ENCODE measurements at places on chromosomes 16 and 17.

DNA sequence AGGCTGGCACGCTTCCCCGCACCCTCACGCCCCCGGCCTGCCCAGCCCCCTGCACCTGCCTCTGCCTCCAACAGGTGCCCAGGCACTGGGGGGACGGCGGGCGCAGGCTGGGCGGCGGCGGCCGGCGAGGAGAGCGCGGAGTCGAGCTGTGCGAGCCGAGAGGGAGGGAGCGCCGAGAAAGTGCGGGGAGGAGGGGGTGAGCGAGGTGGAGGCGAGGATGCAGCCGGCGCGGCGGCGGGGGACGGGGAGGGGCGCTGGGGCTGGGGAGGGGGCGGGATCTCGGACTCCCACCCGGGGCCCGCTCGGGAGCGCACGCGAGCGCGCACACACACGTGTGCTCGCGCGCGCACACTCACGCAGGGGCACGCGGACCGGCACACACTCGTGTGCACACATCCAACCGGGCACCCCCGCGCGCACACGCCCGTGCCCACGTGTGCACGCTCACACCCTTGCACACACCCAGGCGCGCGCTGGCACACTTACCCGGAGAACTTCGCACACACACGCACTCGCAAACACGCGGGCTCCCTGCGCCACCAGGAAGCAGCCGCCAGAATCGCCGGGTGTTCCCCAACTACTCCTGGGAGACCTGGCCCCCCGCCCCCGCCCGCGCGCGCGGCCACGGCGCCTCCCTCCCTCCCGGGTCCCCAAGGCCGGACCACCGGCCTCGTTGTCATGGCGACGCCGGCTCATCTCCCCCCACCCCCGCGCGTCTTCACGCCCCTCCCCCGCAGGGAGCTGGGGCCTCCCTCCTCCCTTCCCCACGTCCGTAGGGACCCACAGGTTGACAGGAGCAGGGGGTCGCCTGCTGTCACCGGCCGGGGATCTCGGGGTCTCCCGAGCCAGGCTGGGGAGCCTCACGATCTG lies at the start of gene DOC2A:
Gene DOC2A, minus strand, starts transcription at position 184 of the 870 bp plus-strand sequence. CDS start 805 bp downstream, outside the sequence.
- no peak for DNase-seq

- DNase-seq: no peak
Measured at GRCh38 chr16:19289811-19290485, 4.4 kb downstream of the CLEC19A start.

GRCh38 chr16:79757968-79758367 lies 157.4 kb upstream of the MAF start:
- no peak for DNase-seq

DNA sequence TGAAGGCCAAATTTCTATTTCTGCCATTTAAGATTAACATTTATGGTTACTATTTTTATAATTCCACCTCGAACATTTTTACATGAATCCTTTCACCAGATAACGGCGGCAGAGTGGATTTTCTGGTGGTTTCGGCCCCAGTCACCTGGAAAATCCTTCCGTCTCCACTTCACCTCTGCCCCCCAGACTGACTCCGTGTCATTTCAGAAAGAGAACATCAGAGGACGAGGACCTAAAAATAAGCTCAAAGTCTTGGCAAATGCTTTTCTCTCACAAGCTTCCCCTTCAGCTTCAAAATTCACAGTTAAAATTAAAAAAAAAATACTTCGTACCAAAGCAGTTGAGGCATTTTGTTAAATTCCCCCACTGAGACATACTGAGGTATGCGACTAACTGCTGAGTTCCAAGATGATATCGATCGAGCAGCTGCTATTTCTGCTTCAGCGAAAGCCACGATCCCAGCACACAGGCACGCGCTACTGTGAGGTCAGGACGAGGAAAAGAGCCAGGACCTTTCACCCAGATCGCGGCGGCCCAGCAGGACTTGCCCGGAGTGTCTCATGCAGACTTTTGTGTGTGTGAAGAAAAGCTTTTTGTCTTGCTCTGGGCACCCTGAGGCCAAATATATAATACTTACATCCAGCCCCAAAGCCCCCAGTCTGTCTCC lies 36.8 kb downstream of the ASPA start:
- no peak for DNase-seq

GRCh38 chr16:1526608-1527555 lies 6.6 kb upstream of the TMEM204 start:
- DNase-seq: peak; percentile 21

- DNase-seq: no peak
Measured at GRCh38 chr17:6487251-6488007, 43.2 kb downstream of the PIMREG start.

- DNase-seq: no peak
Measured at GRCh38 chr16:83717308-83717707, 90.5 kb upstream of the HSBP1 start.

- DNase-seq: no peak
Measured at GRCh38 chr16:72860726-72861562, 187.0 kb downstream of the ZFHX3 start.
